NCI-H187 (cell line): ENCODE measurements at places on chromosomes 13 and 19.

GRCh38 chr19:13176345-13176744, 26.1 kb downstream of the IER2 start:
- DNase-seq = no peak

DNA sequence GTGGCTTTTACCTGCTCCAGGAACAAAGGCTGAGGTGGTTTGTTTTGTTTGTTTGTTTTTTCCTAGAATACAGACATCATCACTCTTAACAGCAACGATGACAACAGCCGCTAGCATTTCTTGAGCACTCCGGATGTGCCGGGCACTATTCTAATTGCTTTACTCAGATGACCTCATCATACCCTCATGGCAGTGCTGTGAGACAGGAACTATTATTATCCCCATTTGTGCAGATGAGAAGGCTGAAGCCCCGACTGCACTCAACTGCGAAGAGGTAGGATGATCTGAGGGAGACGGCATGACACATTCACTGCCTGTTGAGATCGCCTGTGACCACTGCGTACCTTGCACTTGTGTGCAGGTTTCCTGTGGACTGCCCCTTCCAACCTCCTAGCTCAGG, 66.5 kb downstream of the CCDC70 start:
- no peak for DNase-seq

DNA sequence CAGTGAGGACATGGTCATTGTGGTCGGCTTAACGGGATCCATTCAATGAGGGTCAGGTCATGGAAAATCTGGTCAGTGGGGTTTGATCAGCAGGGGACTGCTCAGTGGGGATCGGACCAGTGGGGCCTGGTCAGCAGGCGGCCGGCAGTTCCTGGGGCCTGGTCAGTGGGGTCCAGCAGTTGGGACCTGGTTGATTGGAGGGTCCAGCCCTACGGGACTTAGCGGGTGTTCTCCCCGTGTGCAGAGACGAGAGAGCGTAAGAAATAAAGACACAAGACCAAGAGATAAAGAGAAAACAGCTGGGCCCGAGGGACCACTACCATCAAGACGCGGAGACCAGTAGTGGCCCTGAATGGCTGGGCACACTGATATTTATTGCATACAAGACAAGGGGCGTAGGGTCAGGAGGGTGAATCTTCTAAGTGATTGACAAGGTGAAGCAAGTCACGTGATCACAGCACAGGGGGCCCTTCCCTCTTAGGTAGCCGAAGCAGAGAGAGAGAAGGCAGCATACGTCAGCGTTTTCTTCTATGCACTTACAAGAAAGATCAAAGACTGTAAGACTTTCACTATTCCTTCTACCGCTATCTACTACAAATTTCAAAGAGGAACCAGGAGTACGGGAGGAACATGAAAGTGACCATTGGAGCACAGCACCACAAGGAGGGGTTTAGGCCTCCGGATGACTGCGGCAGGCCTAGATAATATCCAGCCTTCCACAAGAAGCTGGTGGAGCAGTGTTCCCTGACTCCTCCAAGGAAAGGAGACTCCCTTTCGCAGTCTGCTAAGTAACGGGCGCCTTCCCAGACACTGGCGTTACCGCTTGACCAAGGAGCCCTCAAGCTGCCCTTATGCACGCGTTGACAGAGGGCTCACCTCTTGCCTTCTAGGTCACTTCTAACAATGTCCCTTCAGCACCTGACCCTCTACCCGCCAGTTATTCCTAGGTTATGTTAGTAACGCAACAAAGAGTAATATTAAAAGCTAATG, 62.1 kb upstream of the TPM4 start:
- no peak for DNase-seq

DNA sequence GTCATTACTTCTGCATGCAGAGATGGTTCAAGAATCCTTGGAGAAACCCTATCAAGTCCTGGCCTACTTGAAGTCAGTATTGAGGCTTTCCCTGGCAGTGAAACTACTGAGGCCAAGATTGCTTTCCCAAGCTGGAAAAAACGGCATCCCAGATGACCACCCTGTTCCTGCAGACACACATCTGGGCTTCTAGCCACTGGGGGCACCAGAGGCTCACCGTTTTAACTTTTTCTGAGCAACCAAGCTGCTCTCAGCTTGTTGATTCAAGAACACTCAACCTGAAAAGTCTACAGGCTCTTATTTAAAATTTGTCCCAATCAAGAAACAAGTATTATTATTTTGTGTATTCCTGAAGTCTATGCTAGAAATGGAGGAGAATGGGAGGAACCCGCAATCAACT, 66.6 kb downstream of the SPRYD7 start:
- no peak for DNase-seq

DNA sequence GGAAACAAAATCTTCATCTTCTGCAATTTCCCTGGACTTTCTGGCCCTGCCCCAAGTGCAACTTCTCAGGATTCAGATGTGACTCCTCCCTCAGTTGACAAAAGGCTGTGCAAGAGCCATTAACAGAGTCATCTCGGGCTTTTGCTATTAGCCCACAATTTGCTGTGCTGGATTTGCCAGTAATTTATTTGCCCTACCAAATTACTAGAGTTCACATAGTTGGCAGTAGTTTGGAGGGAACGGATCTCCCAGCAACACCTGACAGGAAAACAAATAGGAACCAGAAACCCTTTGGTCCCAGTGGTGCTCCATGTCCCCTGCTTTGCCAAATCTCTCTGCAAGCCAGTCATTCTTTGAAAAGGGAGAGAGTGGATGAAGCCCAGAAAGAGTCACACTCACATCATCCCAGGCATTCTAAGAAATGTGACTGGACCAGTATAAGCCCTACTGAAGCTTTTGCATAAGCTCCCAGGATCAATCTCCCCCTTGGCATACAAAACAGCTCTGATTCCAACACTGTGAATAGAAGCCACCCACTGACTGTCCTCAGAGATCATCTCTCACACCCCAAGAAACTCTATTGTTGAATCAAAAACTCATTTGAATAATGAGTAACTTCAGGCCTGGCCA, 350.1 kb upstream of the NBEA start:
- DNase-seq = no peak

DNA sequence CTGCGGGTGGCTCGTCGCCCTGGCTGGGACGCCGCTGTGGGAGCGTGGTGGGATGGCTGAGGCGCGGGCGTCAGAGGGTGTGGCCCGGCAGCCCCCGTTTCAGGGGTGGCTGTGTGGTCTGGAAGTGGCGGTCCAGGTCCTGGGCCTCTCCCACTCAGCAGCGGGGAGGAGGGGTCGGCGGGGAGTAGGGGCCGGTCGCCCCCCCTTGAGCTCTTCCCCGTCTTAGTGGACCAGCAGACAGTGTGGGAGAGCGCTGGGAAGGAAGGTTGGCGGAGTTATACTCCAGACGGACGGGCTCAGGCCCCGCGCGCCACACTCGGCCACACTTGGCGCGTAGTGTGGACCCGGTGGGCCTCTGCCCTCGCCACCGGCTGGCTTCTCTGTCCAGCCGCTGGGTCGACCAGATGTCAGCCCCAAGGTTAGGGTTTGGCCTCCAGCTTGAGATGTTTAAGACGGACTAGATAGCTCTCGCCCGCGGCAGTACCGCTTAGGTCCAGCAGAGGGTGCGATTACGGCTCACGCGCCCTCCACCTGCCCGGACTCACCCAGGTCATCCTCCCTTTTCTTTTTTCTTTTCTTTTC, 21.7 kb upstream of the ZNF429 start:
- no peak for DNase-seq

DNA sequence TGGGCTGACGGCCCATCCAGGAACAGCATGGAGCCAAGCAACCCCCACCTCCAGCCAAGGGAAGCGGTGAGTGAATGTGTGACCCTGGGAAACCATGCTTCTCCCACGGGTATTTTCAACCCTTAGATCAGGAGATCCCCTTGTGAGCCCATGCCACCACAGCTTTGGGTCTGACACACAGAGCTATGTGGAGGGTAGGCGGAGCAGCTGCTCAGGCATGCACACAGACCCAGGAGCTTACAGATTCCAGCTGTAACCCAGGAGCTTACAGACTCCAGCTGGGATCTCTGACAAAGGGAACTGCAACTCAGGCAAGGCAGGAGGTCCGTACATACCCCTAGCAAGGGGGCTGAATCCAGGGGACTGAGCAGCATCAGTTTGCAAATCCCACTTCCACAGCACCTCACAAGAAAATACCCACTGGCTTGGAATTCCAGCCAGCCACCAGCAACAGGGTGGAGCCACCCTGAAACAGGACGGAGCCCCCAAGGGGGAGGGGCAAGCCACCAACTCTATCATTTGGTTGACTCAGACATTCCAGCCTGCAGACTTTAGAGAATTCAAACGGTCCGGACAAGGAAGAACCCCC, 40.8 kb upstream of the RFXAP start:
- DNase-seq = no peak

DNA sequence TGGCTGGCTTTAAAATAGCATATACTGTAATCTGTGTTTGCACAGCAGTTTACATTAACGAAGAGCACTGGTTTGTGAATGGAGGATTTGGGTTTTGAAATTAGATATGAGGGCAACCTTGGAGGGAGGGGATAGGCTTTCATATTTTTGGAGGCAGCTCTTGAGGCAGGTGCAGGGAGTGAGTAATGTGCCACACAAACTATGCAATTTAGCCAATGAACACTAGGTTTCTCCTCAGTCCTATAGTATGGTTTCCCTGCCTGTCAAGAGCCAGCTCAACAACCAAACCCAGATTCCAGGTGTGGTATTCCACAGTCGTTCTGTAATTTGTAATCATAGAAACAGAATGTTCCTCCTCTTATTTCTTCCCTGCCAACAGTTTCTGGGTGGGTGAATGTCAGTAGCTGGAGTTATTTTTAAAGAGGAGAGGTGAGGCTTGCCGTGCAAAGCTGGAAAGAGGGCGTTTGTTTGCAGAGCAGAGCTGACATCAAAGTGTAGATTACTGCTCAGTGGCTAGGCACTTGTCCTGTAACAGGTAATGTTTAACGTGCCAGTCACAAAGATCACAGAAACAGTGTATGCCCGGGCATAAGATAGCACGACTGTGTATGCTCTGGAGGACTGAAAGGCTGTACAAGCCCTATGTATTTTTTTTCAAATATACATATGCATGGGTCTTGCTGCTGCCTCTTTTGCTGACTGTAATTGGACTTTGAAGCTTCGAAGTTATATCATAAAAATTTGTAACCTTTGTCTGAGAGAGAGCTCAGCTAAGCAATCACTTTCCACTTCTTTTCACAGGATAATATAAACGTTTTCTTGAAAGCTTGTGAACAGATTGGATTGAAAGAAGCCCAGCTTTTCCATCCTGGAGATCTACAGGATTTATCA, 124.2 kb downstream of the LMO7 start:
- DNase-seq = peak; percentile 19

DNA sequence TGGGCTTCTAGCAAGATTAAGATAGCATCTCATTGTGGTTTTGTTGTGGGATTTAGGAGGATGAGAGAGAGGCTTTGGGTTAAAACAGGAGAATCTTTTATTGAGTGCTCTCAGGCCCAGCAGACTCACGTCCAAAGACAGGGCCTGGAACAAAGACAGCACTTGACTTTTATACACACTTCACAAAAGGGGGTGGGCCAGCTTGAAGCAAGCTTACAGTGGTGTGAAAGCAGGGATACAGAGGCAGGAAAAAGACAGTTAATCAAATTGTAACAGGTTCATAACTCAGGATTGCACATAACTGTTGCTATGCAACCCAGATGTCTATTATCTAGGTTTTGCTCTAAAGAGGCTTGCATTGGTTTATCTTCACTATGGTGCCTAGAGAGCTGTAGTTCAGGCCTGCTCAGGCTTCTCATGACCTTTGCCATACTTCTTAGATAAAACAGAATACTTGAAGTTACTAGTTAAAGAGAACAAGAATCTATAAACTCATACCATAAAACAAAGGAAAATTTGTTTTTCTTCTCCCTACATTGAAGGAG, 42.2 kb upstream of the CEACAM21 start:
- DNase-seq = no peak

DNA sequence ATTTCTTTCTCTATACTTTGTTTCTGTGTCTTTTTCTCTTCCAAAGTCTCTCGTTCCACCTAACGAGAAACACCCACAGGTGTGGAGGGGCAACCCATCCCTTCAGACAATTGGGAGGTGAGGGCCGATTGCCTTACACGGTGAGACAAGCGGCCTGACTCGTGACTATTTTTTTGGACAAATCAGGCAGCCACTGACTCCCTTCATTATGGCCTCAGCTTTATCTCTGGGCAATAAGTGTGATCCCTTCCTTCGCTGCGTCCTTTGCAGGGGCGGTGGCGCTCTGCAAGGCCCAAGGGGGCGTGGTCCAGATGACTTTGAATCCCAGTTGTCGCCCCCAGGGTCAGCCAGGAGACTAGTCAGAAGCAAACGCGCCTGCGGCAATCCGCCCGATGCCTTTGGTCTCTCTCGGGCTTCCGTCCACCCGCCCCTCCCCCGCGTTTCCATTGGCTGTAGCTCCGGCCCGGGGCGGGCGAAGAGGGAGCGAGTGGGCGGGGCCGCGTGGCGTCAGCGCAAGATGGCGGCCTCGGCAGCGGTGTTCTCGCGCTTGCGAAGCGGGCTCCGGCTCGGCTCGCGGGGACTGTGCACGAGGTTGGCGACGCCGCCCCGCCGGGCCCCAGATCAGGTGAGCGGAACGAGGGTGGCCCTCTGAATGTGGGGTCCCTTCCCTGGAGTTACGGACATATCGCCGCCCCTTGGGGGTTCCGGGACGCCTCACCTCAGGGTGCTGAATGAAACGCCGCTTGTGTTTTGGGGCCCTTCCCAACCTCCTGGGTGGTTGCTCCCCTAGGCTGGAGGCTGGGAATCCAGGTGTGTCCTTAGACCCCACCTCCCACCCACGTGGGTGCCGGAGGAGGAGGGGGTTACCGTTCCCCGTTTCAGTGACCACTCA, at the start of gene TIMM50:
Gene TIMM50 (plus strand): TSS at position 502 of the 892 bp plus-strand sequence. CDS start 16 bp downstream, at position 518.
- DNase-seq = peak; percentile 98

GRCh38 chr13:75073786-75074185, 408.2 kb downstream of the TBC1D4 start:
- no peak for DNase-seq

GRCh38 chr13:83634601-83635000, 247.7 kb downstream of the SLITRK1 start:
- no peak for DNase-seq

DNA sequence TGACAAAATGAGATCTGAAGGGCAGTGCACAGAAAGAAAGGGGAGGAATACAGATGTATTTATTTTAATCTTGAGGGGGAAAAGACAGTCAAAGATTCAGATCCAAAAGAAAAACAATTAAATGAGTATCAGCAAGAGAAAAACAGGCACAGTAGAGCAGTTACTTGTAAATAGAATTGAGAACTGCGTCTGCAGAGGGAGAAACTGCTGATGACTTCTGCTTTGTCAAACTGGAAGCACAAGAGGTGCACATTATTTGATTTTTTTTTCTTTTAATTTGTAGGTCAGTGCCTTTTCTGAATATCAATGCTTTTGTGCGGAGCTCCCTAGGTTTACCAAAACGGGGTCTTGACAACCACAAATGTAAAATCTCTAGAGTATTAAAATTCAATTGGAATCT, 37.3 kb downstream of the EFNB2 start:
- no peak for DNase-seq

- DNase-seq = no peak
These were observed 2.7 kb upstream of the RASA3 start for GRCh38 chr13:114134944-114135610.
